ENCODE measurements at places on chromosomes 2 and 18. TPM values are rescaled to one million over a fixed set of nuclear protein-coding genes. Genes with fewer than 3 reads are reported as not detected.

GRCh38 chr2:214730800-214731407, 78.6 kb downstream of the BARD1 start:
- DNase-seq: no peak

GRCh38 chr2:30706534-30707303, 100.5 kb downstream of the CAPN13 start:
- DNase-seq: peak; percentile 73

GRCh38 chr2:18619091-18619490, 29.7 kb upstream of the NT5C1B start:
- DNase-seq: no peak

DNA sequence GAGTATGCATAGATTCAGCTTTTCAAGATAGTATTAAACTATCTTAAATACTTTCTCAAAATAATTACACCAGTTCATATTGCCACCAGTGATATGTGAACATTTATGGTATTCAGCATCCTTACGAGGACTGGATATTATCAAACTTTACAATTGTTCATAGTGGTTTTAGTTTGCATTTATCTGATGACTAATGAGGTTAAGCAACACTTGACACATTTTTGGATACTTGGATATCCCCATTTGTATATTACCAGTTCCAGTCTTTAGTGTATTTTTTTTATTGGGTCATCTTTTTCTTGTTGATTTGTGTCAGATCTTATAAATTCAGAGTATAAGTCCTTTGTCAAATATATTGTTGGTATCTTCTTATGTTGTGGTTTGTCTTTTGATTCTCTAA, 128.4 kb downstream of the ASXL3 start:
- DNase-seq: no peak

DNA sequence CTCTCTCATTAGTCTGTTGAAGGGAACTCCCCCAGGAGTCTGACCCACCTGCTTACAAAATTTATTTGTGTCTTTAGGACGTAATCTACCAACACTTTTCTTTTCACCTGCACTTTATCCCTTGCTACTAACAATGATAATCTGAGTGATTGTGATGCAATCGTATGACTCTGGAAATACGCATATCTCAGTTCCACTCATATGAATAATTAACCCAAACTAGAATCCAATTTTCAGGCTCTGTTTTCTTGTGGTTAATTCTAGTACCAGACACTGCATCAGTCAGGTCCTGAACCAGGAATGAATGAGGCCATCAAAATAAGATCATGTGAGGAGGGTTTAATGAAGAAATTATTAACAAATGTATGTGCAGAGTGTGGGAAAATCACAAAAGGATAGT, 158.4 kb upstream of the SRD5A2 start:
- no peak for DNase-seq

GRCh38 chr2:128413718-128414341, 95.2 kb upstream of the HS6ST1 start:
- no peak for DNase-seq

DNA sequence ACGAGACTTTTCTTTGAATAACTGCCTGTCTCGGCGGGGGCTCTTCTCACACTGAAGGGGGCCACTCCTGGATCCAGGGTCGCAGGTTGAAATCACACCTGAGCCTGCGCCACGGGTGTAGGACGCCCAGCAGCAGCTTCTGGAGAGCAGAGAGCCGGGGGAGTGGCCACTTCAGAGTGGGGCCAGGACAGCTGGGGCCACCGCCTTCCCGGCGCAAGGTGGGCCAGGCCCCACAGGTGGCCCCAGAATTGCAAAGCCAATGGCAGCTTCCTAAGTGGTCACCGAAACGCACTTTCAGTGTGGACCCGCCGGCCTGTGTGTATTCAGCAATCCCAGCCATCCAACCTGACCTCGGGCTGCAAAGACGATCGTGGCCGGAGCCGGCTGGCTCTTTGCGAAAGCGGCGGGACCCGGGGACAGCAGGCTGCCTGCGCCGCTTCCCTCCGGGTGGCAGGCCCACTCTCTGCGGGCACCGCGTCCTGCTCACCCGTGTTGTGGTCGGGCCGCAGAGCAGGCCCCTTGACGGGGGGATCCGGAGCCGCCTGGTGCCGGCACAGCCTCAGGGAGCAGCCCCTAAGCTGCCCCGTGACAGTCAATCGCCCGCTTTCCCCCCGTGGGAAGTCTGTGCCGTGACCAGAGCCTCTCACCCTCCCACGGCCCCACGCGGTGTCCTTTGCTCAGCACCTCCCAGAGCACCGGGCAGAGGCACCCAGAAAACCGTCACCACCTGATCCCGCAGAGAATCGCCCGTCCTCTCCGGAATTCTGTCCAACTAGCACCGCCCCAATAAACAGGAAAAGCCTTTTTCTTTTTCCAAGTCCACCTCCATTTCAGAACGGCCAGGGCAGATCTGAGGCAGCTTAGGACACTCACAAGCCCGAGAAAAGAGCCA, 144.7 kb downstream of the ZNF516 start:
- DNase-seq: no peak

GRCh38 chr2:105751272-105751671, 6.6 kb downstream of the NCK2 start:
- DNase-seq: no peak

The SRSF7 gene
- total RNA-seq: 121 TPM

The DCDC2C gene
- total RNA-seq: not detected

The B4GALT6 gene
- total RNA-seq: 78.5 TPM

The SERPINB4 gene
- not detected for total RNA-seq

The RGPD3 gene
- 1.2 TPM for total RNA-seq

The EML6 gene
- 19.9 TPM for total RNA-seq

The SLC5A6 gene
- total RNA-seq: 34.4 TPM
